Activated naive CD8-positive, alpha-beta T cell treated with anti-CD3 and anti-CD28 coated beads, Interleukin-2, amount 50 U/mL, for 24 hours (primary cell): ENCODE measurements at places on chromosomes 5 and 9.

GRCh38 chr5:139046551-139046950, 151.6 kb downstream of the SIL1 start:
- no peak for DNase-seq

- DNase-seq = no peak
These were observed 161.9 kb upstream of the HMHB1 start for GRCh38 chr5:143649937-143650621.

DNA sequence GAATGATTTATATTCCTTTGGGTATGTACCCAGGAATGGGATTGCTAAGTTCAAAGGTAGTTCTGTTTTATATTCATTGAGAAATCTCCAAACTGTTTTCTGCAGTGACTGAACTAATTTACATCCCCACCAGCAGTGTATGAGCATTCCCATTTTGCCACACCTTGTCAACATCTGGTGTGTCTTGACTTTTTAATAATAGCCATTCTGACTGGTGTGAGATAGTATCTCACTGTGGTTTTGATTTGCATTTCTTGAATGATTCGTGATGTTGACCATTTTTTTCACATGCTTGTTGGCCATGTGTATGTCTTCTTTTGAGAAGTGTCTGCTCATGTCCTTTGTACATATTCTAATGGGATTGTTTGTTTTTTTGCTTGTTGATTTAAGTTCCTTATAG, 421.5 kb downstream of the KIAA0825 start:
- DNase-seq = no peak

GRCh38 chr5:171797543-171797942, 11.9 kb downstream of the SMIM23 start:
- no peak for DNase-seq

DNA sequence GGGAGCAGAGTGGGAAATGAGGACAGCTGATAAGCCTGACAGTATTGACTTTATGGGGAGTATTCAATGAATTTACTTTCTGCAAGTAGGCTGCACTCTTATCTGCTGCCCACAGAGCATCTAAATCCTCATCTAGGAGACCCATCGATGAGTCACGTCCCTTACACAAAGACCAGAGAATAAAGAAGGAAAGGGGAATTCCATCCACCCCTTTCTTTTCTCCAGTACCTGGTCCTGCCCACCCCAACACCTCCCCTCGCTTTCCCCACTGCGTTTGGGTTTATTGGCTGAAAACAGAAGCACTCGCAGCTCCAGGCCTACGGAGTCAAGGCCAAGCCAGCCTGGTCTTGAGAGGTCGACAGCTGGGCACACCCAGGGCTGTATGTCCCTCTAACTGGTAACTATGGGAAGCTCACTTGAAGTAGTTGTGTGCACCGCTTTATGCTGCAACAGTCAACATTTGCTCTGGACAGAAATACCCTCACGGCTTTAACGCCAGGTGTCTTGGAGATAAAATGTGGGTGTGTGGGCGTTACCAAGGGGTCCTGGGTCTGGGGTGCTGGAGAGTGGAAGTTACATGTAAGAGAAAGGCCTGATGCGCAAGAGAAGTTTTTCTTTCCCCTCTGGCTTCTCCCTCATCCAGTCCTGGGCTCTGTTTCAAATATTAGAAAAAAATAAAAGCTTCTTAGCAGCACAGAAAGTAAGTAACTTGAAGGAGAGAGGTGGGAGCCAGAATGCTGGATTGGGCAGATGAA, 14.5 kb upstream of the TAL2 start:
- DNase-seq = no peak

- no peak for DNase-seq
These were observed 19.6 kb downstream of the SLC24A2 start for GRCh38 chr9:19769213-19769612.
